ENCODE measurements at places on chromosomes 1 and 21.

DNA sequence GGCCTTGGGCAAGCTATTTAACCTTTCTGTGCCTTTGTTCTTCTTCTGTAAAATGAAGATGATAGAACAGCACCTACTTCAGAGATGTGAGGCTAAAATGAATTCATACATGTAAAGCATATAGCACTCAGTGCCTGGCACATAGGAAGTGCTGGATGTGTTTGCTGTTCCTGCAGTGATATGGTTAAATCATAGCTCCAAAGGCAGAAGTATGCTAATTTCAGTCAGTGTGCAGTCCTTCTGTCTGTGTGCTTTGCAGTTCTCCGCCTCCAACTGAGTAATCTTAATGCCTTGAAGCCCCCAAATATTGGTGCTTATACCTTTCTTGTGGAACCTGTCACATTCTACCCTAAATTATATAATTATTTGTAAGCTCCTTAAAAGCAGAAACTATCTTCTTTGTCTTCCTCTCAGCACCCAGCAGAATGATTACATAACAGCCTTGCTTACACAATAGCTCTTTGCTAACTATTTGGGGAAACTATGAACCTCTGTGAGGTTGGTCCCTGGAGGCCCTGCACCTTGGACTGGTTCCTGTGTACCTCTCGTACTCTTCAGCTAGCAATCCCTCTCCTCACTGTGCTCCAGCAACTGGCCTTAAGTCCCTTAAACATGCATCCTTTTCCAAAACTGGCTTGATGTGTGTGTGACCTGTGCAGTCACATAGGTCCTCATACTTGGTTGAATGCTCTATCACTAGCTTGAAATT lies 57.0 kb upstream of the CACYBP start:
- no peak for DNase-seq

DNA sequence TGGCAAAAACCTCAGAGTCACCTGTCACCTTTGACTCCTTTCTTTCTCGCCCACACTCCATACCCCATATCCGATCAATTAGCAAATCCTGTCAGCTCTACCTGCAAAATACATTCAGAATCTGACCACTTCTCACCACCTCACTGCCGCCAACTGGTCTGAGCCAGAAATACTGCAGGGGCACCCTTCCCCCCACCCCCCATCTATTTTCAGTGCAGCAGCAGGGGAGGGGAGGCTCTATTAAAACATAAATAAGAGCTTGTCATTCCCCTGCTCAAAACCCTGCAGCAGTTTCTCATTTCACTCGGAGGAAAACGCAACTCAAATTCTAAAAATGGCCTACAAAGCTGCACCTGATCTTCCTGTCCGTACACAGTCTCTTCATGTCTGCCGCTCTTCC lies 3.9 kb downstream of the PKLR start:
- DNase-seq = no peak

- no peak for DNase-seq
These were observed 431.5 kb downstream of the LMO4 start for GRCh38 chr1:87760155-87760554.

DNA sequence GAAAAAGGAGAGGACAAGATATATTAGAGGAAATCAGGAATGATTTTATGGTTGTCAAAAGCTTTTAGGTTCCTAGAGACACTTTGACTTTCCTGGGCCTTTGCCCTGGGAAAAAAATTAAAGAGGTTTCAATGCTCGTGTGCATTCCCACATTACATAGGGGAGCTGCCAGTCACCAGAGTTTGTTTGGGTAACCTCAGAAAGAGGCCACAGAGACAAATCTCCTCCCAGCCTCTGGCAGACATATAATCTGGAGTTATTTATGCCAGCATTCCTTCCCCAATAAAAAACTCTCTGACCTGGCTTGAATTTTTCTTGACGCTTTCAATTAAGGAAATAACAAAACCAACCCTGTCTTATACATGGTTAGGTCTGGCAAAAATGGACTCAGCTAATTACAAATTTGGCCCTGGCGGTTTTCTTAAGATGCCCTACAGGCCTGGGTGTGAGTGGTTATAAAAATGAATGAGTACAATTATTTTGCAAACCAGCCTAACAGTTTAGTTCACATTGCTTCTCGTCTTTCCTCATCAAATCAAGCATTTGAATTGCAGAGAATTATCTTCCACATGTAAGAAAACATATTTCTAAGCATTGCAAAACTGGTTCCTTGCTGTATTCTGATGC lies 63.7 kb downstream of the WLS start:
- DNase-seq = no peak

DNA sequence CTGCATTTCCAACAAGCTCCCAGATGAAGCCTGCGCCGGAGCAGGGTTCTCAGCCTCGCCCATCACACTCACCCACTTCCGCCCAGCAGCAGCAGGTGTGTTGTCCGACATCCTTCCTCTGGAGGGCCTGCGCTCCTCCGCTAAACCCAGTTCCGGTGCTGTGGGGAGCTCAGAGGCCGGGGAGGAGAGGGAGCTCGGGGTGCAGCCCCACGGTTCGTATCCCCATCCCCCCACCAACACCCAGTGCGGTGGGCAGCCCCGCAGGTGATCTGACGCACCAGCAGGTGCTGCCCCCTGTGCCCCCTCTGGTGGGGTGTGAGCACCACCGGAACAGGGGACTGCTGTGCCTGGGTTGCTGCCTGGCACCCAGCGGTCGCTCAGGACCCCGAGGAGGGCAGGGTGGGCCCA lies 3.4 kb upstream of the PEX10 start:
- DNase-seq = no peak

GRCh38 chr1:246216906-246217305 lies 290.2 kb downstream of the SMYD3 start:
- no peak for DNase-seq

GRCh38 chr1:91549041-91549735 lies 48.5 kb downstream of the CDC7 start:
- no peak for DNase-seq

- no peak for DNase-seq
These were observed 40.0 kb downstream of the PDC start for GRCh38 chr1:186420923-186421322.

- no peak for DNase-seq
These were observed 32.4 kb upstream of the SCCPDH start for GRCh38 chr1:246691622-246692495.

DNA sequence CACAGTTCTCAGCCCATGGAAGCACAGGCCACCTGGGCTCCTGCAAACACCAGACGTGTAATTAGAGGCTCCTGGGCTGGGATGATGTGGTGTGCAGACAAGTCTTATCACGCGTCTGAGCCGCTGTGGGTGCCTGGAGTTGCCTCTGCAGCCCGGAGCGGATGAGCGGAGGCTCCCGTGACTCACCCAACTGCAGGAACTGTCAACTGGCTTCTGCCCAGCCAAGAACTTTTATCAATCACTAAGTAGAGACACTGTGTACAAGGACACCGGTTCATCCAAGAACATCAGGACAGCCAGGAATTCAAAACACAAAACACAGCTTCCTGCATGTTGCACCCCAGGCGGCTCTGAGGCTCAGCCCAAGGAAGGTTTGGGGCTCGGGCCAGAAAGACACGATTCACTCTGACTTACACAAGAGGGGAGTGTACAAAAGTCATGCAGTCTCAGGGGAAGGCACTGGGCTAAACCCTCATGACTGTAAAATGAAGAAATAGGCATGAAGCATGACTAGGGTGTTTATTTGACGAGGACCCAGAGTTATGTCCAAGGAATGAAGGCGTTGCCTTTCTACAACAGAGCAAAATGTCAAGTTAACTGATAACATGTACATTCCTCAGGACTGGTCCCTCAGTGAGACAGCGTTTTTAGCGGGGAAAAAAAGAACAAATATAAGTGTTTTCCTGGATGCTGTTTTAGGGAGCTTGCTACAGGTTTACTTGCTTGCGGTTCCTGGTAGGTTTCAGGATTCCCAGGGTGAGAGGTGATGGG lies 21.1 kb downstream of the ERRFI1 start:
- no peak for DNase-seq

GRCh38 chr1:90851711-90852050 lies 134.6 kb upstream of the BARHL2 start:
- DNase-seq = no peak

- DNase-seq = no peak
These were observed 3.8 kb upstream of the LRRC8C start for GRCh38 chr1:89629146-89629545.

GRCh38 chr1:7869136-7869920 lies 16.5 kb upstream of the UTS2 start:
- no peak for DNase-seq

GRCh38 chr1:183584147-183584546 lies 6.1 kb downstream of the NCF2 start:
- DNase-seq = no peak

DNA sequence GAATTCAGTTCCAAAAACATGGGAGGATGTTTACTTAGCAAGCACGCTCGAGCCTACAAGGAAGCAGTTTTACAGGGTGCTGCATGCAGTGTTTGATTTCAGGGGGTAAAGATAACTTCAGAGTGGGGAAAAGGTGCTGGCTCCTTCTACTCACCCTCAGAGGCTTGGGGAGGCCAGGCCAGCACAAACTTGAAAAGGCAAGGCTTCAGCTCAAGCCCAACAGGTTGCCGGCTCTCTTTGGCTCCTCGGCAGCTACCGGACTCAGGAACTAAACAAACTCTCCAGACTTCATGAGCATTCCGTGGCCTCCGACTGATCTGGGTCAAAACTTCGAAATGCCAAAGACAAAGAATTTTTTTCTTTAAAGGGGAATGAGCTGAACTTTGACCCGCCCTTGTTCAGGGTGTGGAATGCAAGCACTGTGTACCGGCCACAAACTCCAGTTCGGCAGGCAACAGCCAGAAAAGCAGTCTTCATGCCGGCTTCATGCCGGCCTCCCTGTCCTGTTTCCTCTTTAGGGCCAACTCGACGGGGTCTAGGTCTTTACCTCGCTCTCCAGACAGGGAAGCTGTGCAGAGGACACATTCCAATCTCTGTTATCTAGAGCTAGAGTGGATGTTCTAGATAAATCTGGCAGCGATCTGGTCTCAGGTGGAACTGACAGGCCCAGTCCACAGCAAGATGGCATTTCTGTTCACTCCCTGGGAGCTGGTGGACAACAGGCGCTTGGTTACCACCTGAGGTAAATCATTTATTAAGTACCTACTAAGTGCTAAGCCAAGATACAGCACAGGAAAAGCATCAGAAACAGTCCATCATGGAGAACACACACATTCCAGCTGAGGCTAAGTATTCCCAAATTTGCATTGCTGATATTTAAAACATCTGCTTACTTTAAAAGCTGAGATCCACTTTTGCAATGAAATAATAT lies 75.0 kb downstream of the CD46 start:
- DNase-seq = no peak
